ENCODE measurements at places on chromosomes 1 and 21. TPM values are rescaled to one million over a fixed set of nuclear protein-coding genes. Genes with fewer than 3 reads are reported as not detected.

Gene TMCO4
- total RNA-seq: 32.6 TPM

Gene ELF3
- total RNA-seq: 277 TPM

Gene AIM2
- total RNA-seq: not detected

Gene CACNA1S
- total RNA-seq: not detected

Gene PADI2
- 147 TPM for total RNA-seq

Gene RHBG
- not detected for total RNA-seq

Gene LCE1C
- not detected for total RNA-seq

Gene S100B
- total RNA-seq: not detected

Gene LCE2A
- not detected for total RNA-seq

Gene RHCE
- 0.15 TPM for total RNA-seq

Gene PRAMEF13
- total RNA-seq: not detected

Gene KIAA1614
- 5.9 TPM for total RNA-seq

Gene RXRG
- total RNA-seq: not detected

Gene SPRR2G
- total RNA-seq: not detected

Gene DCLRE1B
- total RNA-seq: 4.9 TPM

Gene GRIK1
- not detected for total RNA-seq

Gene ELK4
- total RNA-seq: 26.9 TPM

Gene LCE2B
- total RNA-seq: not detected

Gene PLEKHN1
- 2.6 TPM for total RNA-seq

Gene ZNF670
- 8.3 TPM for total RNA-seq

Gene PLA2G2C
- not detected for total RNA-seq

Gene CDA
- 13.0 TPM for total RNA-seq

All from renal cortical epithelial cell (primary cell).